Smooth muscle cell of the brain vasculature (primary cell): ENCODE measurements at places on chromosomes 3 and 15.

- no peak for DNase-seq
Observed at GRCh38 chr15:67803996-67804843, 21.1 kb upstream of the SKOR1 start.

DNA sequence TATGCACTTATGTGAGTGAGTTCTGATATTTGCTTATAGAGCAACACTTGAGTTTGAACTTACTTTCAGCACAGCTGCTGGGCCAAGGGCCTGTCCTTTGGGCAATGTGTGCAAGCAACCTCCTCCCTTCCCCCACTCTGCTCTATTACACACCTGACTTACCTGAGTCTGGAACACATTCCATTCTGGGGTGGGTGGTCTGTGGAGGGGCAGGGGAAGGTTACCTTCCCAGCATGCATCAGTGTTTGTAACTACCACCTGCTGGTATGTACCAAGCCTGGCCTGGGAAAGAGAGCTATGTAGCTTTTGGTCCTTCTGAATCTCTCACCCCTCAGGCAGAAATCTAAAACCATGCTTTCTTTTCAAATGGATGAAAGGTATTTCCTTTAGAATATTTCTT lies 103.0 kb downstream of the ISL2 start:
- DNase-seq = no peak

DNA sequence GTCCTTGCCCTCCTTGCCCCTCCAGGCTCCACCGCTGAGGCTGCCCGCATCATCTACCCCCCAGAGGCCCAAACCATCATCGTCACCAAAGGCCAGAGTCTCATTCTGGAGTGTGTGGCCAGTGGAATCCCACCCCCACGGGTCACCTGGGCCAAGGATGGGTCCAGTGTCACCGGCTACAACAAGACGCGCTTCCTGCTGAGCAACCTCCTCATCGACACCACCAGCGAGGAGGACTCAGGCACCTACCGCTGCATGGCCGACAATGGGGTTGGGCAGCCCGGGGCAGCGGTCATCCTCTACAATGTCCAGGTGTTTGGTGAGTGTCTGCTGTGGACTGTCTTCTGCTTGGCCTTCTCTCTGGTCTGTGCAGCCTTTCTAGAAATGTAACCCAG lies 61.0 kb downstream of the BOC start:
- no peak for DNase-seq

DNA sequence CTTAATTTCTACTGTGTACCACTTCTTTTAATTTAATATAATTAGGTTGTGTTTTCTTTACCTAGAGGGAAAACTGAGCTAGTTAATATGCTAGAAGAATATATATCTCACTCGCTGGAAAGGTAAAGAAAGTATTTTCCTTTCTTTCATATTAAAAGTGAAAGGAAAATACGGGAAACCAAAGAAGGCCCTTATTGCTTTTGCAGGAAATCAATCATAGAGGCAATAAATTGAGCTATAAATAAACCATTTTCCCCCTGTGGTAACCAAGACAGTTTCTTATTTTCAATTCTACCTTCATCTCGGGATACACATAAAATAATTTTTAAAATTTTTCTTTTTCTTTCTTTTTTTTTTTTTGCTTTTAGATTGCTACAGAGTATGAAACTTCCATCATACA lies 101.6 kb downstream of the CBLB start:
- DNase-seq = no peak

GRCh38 chr3:10779293-10779805 lies 36.7 kb upstream of the SLC6A11 start:
- DNase-seq = no peak

DNA sequence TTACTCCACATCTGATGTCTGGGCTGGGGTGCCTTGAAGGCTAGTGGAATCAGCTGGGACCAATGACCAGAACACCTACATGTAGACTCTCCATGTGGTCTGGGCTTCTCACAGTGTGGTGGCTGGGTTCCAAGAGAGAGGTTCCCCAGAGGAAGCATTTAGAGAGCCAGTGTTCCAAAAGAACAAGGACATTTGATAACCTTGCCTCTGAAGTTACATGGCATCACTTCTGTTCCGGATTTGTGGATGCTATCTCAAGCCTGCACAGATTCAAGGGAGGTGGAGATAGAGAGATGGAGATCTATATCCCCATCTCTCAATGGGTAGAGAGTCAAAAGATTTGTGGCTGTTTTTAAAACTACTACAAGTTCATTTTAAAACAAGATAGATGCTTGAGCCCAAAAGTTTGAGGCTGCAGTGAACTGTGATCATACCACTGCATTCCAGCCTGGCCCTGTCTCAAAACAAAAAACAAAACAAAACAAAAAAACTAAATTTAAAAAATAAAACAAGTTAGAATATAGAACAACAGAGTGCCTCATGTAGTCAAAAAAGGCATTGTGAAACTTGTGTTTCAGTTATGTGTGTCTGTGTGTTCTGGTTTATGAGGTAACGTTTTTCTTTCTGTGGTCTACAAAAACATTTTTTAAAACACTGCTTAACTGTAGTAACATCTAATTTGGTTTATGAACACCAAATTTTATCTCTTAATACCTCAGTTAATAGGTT lies 44.8 kb downstream of the PDE8A start:
- DNase-seq = no peak

- DNase-seq = no peak
Observed at GRCh38 chr15:40347559-40348473, 3.0 kb upstream of the PHGR1 start.

DNA sequence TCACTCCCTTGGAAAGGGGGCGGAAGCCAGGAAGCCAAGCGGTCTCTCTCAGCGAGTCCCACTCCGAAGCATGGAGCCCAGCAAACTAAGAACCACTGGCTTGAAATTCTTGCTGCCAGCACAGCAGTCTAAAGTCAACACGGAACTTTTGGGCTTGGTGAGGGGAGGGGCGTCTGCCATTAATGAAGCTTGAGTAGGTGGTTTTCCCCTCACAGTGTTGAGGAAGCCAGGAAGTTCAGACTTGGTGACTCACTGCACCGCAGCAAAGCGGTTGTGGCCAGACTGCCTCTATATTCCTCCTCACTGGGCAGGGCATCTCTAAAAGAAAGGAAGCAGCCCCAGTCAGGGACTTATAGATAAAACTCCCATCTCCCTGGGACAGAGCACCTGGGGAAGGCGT lies 665.4 kb upstream of the CBLB start:
- DNase-seq = no peak

- no peak for DNase-seq
Observed at GRCh38 chr3:149886957-149887356, 73.9 kb downstream of the RNF13 start.

- DNase-seq = no peak
Observed at GRCh38 chr15:67109141-67110034, 44.0 kb downstream of the SMAD3 start.

DNA sequence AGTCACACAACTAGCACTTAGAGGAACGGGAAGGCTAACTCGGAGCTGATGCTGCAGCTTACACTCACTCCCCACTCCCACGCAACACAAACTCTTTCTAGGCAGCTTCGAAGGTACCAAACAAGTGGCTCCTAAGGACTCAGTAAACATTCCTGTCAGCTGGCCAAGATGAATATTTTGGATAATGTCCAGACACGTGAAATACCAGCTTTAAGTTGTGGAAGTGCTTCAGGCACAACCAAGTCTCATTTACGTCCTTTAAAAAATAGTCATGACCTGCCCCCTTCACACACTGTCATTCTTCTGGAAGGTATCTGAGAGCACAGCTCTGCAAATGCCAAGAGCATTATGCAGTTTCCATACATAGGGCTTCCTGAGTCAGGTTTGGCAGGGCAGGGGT lies 1005.9 kb upstream of the CFAP20DC start:
- no peak for DNase-seq

GRCh38 chr15:28919201-28919635 lies 33.4 kb downstream of the APBA2 start:
- DNase-seq = no peak

- DNase-seq = no peak
Observed at GRCh38 chr3:52574056-52574965, 37.9 kb downstream of the UQCC5 start.

GRCh38 chr3:126117786-126118185 lies 33.9 kb upstream of the SLC41A3 start:
- no peak for DNase-seq

DNA sequence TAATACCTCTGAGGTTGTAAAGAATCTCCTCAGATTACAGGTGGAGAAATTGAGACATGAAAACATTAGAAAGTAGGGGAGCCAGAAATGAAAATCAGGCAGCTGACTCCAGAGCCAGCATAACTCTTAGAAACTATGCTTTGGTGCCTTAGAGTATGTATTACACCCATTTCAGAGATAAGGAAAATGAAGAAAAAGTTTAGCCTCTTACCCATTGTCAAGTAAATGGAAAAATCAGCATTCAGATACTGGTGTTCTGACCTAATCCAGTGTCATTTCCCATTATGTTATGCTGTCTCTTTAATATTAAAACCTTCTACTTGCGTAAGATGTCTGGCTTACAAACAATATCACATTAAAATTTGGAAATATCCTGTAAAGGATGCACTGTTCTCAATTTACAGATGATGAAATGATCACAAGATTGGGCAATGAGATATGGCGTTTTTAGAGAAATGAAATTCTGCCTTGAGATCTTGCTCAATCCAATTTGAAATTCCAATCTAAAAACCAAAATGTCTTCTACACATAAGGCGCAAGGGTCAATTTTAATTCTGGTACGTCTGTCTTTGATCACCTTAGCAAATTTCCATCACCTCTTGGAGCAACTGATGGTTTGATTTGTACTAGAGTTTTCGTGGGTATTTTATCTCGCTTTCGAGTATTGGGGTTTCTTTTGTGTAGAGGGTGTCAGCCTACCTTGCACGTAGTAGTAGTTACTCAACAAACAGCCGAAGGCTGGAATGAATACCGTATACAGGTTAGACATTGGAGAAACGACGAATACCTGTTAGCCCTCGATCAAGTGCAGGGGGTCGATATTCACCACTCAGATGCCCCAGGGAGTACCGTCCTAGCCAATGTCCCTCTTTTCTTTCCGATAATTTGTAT lies 902 bp upstream of the ZCWPW2 start:
- DNase-seq = no peak

GRCh38 chr15:35376707-35377106 lies 169.3 kb downstream of the DPH6 start:
- DNase-seq = no peak

- no peak for DNase-seq
Observed at GRCh38 chr15:49646891-49647290, 26.0 kb downstream of the DTWD1 start.

- no peak for DNase-seq
Observed at GRCh38 chr15:87239582-87240230, 1016.8 kb downstream of the NTRK3 start.

DNA sequence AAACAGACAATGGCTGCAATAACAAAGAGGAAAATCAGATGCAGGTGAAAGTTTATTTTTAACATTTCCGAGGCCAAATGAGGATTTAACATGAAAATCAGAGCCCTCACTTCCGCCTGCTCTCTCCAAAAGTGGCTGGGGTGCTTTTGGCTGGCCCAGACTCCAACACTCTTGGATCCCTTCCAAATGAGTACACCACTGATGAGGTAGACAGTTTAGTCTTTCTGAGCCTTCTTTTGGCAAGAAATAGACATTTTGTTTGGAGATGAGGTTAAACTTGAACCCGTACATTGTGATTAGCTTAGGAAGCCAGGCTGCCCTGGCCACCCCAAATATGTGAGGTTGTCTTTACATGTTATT lies 51.0 kb upstream of the TRA2B start:
- no peak for DNase-seq

DNA sequence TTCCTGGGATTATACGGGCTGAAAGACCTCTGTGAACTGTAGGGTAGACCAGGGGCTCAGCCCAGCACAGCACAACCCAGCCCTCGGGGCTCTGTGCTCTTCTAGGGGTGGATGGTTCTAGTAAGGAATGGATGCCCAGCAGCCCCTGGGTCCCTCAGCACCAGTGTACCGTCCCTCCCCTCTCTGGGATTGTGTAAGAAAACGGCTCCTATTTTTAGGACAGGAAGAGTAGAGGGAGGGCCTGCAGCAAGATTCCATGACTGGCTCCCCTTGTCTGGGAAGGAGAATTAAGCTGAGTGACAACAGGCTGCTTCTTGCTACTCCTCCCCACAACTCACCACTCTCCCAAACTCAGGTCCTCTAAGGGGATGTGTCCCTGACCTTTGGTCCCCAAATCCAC lies 270.8 kb upstream of the TOPAZ1 start:
- DNase-seq = no peak

DNA sequence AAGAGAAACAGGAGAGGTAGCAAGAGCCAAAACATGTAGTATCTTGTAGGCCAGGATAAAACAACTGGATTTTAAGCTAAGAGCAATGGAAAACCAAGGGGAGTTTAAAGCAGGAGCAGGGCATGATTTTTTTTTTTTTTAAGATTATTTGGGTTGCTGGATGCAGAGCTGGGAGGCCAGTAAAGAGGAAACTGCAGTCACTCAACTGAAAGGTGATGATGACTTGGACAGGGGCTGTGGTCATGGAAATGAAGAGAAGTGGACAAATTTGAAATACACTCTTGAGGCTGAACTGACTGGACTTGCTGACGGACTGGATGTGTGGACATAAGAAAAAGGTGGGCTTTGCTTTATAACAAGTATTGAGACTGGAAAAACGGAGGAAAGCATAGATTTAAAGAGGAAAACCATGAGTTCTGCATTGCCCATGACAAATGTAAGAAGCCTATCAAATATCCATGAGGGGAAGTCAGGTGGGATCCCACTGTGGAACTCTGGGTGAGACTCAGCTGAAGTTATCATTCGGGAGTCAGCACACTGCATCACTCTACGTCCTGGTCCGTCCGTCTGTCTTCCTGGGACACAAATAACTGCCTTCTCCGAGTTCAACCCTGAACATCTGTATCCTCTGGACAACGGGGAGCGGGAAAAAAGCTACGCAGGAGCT lies 688 bp downstream of the XPC start:
- DNase-seq = peak; percentile 24

DNA sequence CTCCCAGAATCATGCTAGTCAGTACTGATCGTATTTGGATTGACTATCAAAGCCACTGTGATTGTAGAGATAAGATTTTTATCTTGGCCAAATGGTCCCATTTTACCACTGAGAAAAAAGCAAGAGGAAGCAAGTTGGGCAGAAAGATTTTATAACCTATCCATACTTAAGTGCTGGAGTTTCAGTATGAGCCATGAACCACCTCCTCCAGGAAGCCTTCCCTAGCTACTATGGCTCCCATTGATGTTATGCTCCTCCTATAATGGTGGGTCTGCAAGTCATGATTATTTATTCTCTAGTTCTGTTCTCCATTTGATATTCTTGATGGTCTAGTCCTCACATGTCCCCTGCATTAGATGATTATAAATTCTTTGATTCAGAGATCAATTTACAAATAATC lies 6.6 kb downstream of the MEGF11 start:
- no peak for DNase-seq
